Natural killer cell treated with Interleukin-12 subunit alpha and Interleukin-12 subunit beta and Interleukin-15 and Interleukin-18, amount 100 ng/mL, for 72 hours (primary cell): ENCODE measurements at places on chromosomes 11 and 22.

GRCh38 chr22:39313258-39314001, 6.0 kb downstream of the RPL3 start:
- H3K36me3 ChIP-seq = peaks cover 35% of the 10 kb centered on the region
- H3K27ac ChIP-seq = peak overlapping the region; percentile 39
- DNase-seq = peak; percentile 53

GRCh38 chr11:67345920-67346819, 7.2 kb downstream of the POLD4 start:
- H3K27me3 ChIP-seq = no peaks in the 10 kb centered on the region
- H3K36me3 ChIP-seq = no peaks in the 10 kb centered on the region
- no peak for DNase-seq
- no peak overlapping the region for H3K4me3 ChIP-seq
- H3K27ac ChIP-seq = no peak overlapping the region
- H3K4me1 ChIP-seq = peaks cover 12% of the 10 kb centered on the region

DNA sequence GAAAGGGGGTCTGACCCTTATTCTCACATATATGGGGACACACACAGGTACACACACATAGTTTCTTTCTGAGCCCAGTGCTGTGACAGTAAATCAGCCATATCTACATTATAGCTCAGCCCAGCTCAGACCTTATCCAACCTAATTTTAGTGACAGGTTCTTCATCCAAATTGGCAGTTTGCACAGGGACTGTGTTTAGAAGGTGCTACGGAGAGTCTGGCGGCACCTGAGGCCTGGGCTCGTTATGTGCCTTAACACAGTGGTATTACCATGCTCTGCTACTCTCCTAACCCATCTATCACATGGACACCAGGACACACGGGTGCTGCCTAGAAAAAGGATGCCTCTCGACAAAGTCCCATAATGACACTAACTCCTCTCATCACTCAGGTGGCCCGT, 109.3 kb downstream of the GALNT18 start:
- H3K4me3 ChIP-seq = no peak overlapping the region
- H3K27ac ChIP-seq = no peak overlapping the region
- peaks cover 5% of the 10 kb centered on the region for H3K27me3 ChIP-seq
- DNase-seq = no peak

- H3K4me1 ChIP-seq = no peaks in the 10 kb centered on the region
- H3K36me3 ChIP-seq = no peaks in the 10 kb centered on the region
- H3K27me3 ChIP-seq = peaks cover 19% of the 10 kb centered on the region
Measured at GRCh38 chr11:95487391-95487790, 256.4 kb upstream of the SESN3 start.

GRCh38 chr11:96090711-96091110, 166.8 kb upstream of the MTMR2 start:
- H3K4me3 ChIP-seq = no peak overlapping the region
- no peak for DNase-seq
- no peaks in the 10 kb centered on the region for H3K27me3 ChIP-seq
- H3K27ac ChIP-seq = no peak overlapping the region
- peaks cover 9% of the 10 kb centered on the region for H3K4me1 ChIP-seq

- peak; percentile 56 for DNase-seq
- no peaks in the 10 kb centered on the region for H3K36me3 ChIP-seq
Measured at GRCh38 chr22:46078241-46079092, 71.9 kb upstream of the PPARA start.

- H3K36me3 ChIP-seq = peaks cover 5% of the 10 kb centered on the region
- peaks cover 8% of the 10 kb centered on the region for H3K27me3 ChIP-seq
- H3K4me1 ChIP-seq = peaks cover 16% of the 10 kb centered on the region
- DNase-seq = no peak
- no peak overlapping the region for H3K4me3 ChIP-seq
- H3K27ac ChIP-seq = no peak overlapping the region
Measured at GRCh38 chr11:110358336-110358735, 61.9 kb upstream of the RDX start.

- H3K4me3 ChIP-seq = no peak overlapping the region
- no peaks in the 10 kb centered on the region for H3K36me3 ChIP-seq
- no peak for DNase-seq
Measured at GRCh38 chr11:68936358-68936636, 32.6 kb downstream of the IGHMBP2 start.

- H3K4me1 ChIP-seq = peaks cover 39% of the 10 kb centered on the region
- peak overlapping the region; percentile 90 for H3K4me3 ChIP-seq
- H3K27me3 ChIP-seq = peaks cover 12% of the 10 kb centered on the region
- no peaks in the 10 kb centered on the region for H3K36me3 ChIP-seq
- peak; percentile 65 for DNase-seq
Measured at GRCh38 chr22:44023404-44024287, 456 bp upstream of the PARVB start.
